Kasumi-1 (cell line): ENCODE measurements at places on chromosomes 11 and 22.

DNA sequence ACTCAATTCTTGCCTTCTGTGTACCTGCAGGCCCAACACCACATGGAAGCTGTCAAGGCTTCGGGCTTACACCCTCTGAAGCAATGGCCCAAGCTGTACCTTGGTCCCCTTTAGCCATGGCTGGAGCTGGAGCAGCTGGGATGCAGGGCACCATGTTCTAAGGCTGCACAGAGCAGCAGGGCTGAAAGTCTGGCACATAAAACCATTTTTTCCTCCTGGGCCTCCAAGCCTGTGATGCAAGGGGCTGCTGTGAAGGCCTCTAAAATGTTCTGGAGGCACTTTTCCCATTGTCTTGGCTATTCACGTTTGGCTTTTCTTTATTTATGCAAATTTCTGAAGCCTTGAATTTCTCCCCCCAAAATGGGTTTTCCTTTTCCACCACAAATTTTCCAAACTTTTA is 102.1 kb upstream of the SLC5A12 start:
- DNase-seq: no peak

- no peak for DNase-seq
Observed at GRCh38 chr11:79694368-79694767, 253.5 kb upstream of the TENM4 start.

DNA sequence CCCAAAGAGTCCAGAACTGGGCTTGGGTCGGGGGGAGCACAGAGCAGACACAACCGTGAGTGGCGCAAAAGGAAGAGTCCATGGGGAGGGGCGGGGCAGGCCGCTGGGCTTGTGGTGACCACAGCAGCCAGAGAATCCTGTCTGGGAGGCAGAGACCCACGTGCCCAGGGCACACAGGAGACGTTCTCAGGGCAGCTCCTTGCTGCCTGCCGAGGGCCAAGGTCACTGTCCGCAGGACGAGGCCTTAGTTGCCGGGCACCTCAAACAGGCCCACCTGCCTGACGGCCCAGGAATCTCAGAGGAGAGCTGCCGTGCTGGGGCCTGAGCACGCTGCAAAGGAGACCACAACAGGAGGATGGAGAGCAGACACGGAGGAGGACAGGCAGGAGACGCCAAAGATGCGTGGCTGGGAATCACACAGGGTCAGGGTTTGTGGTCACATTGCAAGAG is 87.8 kb downstream of the MYEOV start:
- no peak for DNase-seq

DNA sequence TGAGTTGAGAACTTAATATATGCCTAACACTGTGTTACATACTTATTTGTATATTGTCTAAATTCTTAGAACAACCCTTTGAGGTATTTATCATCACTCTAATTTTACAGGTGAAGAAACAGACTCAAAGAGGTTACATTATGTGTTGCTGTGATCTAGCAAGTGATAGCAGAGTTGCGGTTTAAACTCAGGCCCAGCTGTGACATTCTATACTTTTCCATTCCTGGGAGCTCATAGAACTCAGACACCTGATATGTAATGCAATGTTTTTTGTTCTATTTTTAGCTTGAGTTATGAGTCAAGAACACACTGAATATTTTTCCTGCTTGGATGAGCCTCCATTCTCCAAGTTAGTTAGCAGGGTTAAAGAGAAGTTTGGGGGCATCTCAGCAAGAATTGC is 449.7 kb upstream of the DDI1 start:
- DNase-seq: no peak

DNA sequence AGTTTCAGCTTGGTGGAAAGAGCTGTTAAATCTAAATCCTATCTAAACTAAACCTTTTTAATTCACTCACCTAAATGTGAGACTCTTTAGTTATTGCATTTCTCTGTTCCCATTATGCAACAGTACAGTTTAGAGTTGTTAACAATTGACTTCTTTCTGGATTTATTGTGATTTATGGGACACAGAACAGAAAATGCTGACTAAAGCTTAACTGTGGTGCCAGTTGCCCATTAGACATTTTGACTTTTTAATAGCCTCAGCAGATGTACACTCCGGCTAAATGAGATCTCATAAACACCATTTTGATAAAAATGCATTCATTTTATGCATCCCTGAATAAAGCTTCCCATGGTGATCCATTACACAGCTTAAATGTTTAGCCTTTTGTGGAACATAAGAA is 356.6 kb downstream of the CASP12 start:
- DNase-seq: no peak

DNA sequence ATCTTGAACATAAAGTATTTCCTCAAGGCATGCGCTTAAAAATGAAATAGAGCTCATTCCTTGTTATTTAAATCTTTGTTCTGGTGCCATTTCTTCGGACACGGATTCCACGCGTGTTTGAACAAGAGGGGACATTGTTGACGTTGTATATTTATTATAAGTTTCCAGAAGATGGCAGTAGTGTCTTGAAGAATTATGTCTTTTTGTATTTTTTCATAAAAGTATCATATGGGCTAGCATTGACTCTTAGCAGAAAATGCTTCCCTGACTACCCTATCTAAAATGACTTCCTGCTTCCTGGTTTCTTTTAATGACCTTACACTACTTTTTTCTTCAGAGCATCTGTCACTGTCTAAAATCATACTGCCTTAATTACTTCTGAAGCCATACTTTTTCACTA is 20.4 kb downstream of the BIRC2 start:
- peak; percentile 58 for DNase-seq

GRCh38 chr22:22959147-22959827 is 71.7 kb downstream of the IGLL5 start:
- DNase-seq: peak; percentile 55

- DNase-seq: no peak
Observed at GRCh38 chr11:69958308-69958707, 119.8 kb upstream of the ANO1 start.

GRCh38 chr22:27810609-27811151 is 9.1 kb upstream of the MN1 start:
- no peak for DNase-seq

DNA sequence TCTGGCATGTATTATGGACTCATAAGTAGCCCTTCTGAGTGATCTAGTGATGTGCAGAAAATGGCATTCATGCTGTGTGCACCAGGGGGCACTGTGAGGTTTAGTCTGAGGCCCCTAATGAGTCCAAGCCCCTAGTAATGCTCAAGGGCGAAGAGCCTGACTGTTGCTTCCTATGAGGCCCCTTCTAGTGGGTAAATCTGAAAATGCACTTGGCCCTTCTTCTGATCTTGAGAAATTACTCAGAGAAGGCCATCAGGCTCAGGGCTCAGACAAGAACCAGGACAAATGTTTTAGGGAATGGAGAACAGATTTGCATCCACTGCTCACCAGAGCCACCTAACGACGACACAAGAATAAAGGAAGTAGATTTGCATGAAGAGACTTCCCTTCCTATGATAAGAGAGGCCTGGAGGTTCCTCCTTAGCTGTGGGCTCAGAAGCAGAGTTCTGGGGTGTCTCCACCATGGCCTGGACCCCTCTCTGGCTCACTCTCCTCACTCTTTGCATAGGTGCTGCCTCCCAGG is 75.8 kb downstream of the GGTLC2 start:
- DNase-seq: peak; percentile 88

DNA sequence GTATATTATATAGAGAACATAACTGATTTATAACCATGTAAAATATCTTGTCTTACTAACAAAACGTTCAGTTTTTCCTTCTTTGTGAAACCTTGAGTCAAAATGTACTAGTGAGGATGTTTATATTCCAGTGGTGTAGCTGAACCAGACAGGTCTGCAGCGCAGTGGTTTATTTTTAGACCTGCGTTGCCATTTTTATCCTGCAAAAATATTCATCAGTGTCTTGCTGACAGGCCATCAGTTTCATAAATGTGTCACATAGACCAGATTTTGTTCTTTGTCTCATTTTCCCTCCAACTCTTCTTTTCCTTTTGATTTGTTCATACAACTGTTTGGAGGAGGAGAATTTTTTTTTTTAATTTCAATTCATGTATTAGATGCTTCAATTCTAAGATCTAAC is 43.1 kb downstream of the HSD17B12 start:
- no peak for DNase-seq

- no peak for DNase-seq
Observed at GRCh38 chr22:49976439-49977175, 16.0 kb downstream of the PIM3 start.

GRCh38 chr11:84476581-84476980 is 1150.6 kb downstream of the DLG2 start:
- no peak for DNase-seq

DNA sequence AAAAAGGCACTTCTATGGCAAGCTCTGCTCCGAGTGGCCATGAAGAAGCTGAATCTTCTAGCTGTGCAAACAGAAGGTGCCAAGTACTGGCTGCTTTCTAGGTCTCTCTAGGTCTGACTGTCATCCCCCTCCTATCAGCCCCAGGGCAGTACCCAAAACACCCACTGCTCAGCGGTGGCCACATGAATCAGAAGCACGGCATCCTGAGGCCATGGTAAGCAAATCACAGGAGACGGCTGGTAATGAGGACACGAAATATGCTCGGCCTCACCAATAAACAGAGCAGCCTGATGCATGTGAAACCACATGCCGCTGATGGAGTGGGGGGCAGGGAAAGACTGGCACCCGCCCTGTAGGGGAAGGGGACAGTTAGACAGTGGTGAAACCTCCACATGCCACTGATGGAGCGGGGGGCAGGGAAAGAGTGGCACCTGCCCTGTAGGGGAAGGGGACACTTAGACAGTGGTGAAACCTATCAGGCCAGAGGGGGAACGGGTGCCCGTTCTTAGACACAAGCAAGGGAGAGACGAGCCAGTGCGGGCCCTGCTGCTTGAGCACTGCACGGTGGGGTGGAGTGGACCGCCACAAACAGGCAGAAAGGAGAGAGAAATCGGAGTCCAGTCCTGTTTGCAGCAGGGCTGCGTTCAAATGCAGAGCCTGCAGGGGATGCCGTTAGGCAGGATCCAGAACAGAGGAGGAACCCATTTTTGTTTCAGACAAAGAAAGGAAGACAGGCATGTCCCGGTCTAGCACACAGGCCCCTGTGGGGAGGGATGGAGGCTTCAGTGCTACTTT is 29.9 kb upstream of the MOB2 start:
- no peak for DNase-seq
